CD8-positive, alpha-beta T cell (primary cell): ENCODE measurements at places on chromosomes 1 and 21.

DNA sequence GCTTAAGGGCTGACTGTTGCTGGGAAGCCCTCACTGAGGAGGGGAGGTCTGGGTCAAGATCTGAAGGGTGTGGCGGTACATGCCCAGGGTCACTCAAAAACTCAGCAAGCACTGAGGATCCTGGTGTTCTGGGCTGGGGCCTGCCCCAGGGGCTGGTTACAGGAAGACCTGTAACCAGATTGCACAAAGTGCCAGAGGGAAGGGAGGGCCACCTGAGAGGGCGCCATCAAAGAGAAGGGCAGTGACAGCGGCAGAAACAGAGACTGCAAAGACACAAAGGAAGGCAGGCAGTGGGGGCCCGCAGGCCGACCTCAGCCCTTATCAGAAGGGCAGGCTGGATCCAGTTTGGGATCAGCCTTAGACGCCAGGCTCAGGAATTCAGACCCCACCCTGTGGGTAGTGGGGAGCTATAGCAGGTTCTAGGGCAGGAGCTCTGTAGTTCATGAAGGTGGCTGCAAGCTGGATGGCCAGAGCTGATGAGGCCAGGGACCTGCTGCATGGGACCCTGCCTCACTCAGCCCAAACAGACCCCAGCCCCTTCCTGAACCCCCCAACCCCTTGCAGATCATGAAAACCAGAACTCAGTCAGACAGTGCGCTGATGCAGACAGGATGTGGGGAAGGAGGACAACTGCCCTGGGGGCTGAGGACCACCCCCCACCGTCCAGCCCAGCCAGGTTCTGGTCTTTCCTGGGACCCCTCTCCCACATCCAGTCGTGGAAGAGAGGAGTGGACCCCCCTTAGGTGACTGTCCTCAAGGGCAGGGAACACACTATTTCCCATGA, 3.9 kb downstream of the SH2D5 start:
- peak; percentile 40 for DNase-seq

DNA sequence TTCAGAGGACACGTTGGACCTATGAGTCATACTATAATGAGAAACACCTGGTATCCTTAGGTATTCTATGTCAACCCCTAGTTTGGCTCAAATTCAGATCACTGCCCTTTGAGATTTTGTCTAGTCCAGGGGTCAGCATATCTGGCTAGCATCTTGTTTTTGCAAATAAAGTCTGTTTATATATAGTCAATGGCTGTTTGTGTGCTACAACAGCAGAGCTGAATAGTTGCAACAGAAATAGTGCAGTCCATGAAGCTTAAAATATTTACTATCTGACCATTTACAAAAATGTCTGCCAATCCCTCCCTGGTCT, 48.5 kb upstream of the EDEM3 start:
- no peak for DNase-seq

DNA sequence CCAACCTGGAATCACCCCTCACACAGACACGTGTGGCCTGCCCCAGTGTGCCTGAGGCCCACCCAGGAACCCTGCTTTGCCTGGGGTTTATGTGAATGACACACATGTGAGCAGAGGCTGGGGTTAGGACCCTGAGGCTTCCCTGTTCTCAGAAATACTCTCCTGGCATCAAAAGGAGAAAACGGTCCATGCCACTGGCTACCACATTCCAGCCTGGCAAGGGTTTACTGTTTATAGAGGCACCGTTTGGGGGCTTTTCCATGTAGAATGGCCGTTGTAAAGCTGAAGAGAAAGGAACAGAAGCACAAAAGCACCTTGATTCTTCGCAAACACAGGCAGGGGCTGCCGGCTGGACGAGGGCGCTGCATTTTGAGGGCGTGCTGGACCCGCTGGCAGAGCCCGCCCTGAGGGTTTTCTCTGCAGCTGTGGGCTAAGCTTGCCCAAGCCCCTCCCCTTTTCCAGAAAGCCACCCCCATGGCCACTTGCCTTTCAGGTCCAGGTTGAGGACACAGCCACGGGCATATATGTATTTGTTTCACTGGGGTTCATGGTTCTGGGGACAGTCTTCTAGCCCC, 13.0 kb downstream of the TFF3 start:
- DNase-seq: no peak

- no peak for DNase-seq
Measured at GRCh38 chr1:98661544-98662355, at the start of gene SNX7. SNX7 (plus strand) TSS chr1:98661721; CDS start chr1:98661732, 11 bp downstream.

DNA sequence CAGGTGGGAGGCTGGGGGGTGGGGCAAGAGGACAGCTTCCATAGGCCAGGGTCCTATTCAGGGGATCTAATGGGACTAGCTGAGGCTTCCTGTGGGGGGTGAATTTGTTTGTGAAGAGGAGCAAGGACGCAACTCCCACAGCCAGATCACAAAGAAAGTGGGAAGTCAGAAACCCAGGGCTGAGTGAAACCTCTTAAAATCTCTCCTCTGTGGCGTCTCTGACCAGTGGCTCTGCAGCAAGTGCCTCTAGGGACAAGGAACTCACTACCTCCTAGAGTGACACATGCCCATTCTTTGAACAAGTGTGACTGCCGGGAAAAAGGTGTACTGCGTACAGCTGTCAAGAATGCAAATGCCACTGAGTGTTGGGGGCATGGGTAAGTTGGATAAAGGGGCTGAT, 187.9 kb downstream of the HIVEP3 start:
- DNase-seq: no peak

GRCh38 chr1:203065191-203065590, 20.6 kb downstream of the MYOG start:
- DNase-seq: no peak
